Epithelial cell of prostate (primary cell): ENCODE measurements at places on chromosomes 7 and 10.

- DNase-seq: no peak
Observed at GRCh38 chr7:1248143-1248915, 15.7 kb downstream of the UNCX start.

GRCh38 chr10:72729528-72729927, 37.6 kb downstream of the MCU start:
- DNase-seq: no peak

DNA sequence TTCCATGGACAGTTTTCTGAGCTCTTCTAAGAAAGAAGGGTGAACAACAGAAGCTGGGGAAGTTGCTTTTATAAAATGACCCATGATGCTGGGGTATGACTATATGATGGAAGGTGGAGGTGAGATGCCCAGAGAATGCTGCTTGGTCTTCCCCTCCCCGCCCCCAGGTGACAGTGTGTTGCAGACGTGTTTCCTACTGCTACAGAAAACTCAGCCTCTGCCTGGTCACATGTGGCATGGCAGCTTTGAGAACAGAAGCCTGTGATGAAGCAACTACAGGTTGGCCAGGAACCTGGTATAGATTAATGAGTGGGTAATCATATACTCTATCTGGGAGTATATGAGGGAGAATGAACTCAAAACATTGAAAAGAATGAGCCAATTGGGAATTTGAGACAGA, 67.1 kb downstream of the MTURN start:
- DNase-seq: no peak

DNA sequence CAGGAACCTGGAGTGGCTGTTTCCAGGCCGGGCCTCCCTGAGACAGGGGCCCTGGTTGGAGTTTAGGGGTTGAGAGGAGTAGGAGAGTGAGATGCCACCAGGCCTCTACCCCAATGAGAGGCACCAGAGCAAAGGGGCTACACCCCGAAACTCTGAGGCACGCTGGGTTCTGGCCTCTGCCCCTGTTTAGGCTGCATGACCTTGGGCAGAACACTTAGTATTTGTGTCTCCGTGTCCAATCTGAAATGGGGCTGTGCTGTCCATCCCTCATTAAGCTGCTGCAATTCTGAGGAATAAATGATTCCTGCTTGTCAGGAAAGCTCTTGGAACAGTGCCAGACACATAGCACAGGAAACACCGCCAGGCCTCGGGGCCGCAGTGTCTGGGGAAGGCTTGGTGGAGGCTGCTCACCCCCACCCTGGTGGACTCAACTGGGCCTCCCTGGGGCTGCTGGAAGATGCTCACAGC, 40.5 kb upstream of the SAMD8 start:
- DNase-seq: no peak
